ENCODE measurements at places on chromosomes 1 and 21. TPM values are rescaled to one million over a fixed set of nuclear protein-coding genes. Genes with fewer than 3 reads are reported as not detected.

The BARHL2 gene
- 0.15 TPM for total RNA-seq

DNA sequence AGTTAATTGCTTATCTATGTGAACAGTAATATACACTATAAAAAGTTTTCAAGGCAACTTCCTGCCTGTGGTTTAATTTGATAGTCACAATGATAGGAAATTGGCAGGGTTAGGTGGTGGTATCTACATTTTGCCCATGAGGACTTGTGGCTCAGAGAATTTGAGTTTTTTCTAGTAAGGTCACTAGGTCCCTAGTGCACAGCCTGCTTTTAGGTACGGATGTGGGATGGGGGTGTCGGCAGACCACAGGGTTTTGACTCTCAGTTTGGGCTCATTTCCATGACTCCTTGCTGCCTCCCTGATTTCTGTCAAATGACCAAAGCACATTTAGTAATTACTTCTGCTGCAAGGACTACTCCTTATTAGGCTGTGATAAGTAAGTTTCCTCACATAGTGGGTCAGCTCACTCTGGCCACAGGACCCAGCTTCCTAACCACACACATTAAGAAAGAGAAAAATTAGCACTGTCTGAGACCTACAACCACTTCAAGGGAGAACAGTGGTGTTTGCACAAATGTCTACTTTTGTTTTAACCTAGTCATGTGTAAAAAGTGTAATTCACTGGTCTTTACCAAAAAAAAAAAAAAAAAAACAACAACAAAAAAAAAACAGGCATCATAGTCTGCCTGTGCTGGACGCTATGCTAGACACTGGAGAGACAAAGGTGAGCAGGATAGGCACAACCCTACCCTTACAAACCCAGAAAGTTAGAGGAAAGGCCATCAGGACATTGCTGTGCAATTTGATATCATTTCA is 43.7 kb downstream of the MRPL39 start:
- DNase-seq, result no peak

GRCh38 chr21:37322084-37322483 is 44.5 kb upstream of the DYRK1A start:
- DNase-seq, result no peak

The C1orf21 gene
- 51.0 TPM for total RNA-seq

DNA sequence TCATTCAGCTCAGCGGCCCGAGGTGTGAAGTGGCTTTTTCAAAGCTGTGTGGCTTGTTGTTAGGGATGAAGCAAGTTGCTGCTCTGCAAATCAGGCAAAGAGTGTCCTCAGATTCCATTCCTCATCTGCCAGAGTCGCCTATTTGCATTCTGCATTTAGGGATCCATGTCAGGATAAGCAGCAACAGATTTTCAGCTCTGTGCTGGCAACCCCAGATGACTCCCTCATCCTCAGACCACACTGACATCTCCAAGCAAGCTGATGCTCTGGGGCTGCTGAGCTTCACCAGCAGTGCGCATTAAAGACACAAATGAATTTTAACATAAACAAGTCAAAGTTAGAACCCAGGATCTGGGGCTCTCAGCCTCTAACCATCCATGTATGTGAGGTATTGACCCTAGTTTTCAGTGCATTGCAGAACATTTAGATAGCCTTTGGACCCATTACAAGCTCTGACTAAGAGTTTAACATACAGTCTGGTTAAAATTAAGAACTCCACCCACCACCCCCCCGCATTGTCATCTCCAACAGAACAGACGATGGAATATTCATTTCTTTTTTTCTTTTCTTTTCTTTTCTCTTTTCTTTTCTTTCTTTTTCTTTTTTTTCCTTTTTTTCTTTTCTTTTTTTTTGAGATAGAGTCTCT is 10.9 kb downstream of the CFAP107 start:
- no peak for DNase-seq

GRCh38 chr1:69272684-69273083 is 295.0 kb upstream of the LRRC7 start:
- no peak for DNase-seq

GRCh38 chr1:43431676-43432075 is 22.1 kb downstream of the HYI start:
- no peak for DNase-seq

- no peak for DNase-seq
These were observed 25.0 kb upstream of the SLC2A1 start for GRCh38 chr1:42983693-42984092.

DNA sequence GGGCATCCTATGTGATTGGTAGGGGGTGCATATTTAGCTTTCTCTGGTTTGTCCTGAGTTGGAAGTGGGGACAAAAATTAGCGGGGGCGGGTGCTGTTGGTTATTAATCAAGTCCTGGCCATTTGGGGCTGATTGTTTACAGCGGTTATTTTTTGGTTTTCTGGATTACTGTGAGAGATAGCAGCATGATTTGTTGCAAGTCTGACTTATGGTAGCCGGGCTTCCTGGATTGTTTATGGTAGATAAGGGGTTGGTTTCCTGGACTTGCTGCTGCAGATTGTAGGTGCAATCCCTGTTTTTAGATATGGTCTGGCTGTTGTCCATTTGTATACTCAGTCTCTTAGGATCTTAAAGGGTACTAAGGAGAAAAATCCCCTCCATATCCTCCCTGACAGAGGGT is 12.1 kb upstream of the PROK1 start:
- no peak for DNase-seq

DNA sequence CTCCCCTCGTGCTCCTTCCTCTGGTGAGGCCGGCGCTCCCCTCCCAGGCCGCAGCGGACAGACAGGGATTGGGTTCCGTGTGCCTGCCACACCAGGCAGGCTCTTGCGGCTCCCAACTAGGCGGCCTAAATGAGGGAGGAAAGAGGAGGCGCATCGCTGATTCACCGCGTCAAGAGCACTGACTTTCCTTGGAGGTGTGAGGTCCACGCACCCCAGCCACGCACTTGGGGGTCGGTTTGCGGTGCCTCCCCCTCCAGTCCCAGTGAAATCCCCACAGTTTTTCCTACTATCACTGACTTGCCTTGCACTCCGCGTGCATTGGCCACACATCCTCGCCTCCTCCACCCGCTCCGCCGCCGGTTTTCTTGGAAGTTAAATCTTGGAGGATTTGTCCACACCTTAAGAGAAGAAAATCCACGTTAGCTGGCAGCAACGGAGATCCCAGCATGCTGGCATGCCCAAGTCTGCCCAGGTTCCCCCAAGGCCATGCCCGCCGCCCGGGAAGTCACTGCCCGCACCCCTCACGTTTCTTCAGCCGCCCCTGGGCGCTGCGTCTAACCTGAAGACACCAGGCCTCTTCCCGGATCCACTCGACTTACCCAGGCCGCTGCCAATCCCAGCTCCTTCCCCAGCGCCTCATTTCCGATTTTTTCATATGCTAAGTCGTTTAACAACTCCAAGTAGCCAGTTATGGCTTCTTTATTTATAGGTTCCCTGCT is 1.1 kb upstream of the FOXD3 start:
- peak; percentile 64 for DNase-seq

DNA sequence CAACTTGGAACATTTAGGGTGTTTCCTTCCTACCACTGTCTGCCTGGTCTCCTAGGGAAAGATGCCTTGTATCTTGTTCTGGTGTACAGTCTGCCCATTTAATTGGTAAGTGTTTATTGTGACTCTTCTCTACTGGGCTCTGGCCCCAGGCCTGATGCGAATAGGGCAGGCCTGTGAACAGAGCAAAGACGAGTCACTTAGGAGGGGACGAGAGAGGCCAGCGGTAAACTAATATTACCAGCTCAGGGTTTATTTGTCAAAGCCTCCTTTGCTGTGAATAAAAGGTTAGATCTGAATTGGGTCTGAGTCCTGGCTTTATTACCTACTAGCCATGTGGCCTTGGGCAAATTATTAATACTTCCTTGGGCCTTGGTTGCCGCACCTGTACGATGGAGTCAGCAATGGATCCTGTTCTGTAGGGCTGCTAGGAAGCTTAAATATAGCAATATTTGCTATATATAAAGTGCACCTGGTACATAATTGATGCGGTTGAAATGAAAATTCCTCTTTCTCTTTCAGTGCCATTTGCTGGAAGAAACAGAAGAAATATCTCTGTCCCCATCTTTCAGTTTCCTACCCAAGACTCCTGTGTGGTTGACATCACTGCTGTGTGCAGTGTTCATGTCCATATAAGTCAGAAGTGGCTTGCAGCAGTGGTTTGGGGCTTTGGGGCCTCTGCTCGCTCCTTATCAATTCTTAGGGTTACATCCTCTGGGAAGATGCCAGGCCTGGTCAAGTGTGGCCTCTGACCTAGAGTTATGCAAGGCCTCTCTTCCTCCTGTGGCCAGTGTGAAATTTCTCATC is 32.4 kb downstream of the MAPKAPK2 start:
- no peak for DNase-seq

The CATSPERE gene
- 0.45 TPM for total RNA-seq

The PPIAL4G gene
- total RNA-seq, result not detected

GRCh38 chr1:206705191-206705590 is 20.5 kb downstream of the MAPKAPK2 start:
- no peak for DNase-seq

DNA sequence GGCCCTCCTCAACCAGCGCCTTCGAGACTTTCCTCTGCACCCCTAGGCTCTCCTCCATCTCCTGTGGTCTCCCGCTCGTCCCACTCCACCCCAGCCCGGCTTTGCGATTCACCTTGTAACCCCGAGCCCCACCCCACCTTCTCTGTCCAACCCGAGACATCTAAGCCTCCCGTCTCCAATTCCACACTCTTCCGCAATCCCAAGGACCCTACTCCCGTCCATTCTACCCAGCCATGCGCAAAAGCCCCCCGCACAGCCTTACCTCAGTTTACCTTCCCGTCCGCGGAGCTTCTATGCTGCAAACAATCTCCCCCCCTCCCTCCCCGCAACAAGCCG is 174 bp downstream of the SH3BP5L start:
- DNase-seq, result peak; percentile 60

GRCh38 chr1:202189001-202189790 is 4.4 kb upstream of the LGR6 start:
- no peak for DNase-seq

- no peak for DNase-seq
These were observed 283.2 kb upstream of the LRRC7 start for GRCh38 chr1:69284508-69284907.

GRCh38 chr1:226782845-226783601 is 43.9 kb upstream of the ITPKB start:
- no peak for DNase-seq

The PRSS38 gene
- total RNA-seq, result not detected

GRCh38 chr1:58732087-58732775 is 32.4 kb upstream of the MYSM1 start:
- no peak for DNase-seq

The IRF6 gene
- 13.3 TPM for total RNA-seq

GRCh38 chr1:186792870-186793581 is 35.7 kb upstream of the PLA2G4A start:
- no peak for DNase-seq

GRCh38 chr1:51236531-51237350 is 668 bp downstream of the RNF11 start:
- peak; percentile 67 for DNase-seq

The TRIM17 gene
- total RNA-seq, result 2.3 TPM

- no peak for DNase-seq
These were observed 70.4 kb downstream of the TUT4 start for GRCh38 chr1:52482326-52483004.

GRCh38 chr1:41268154-41268770 is 26.2 kb upstream of the SCMH1 start:
- DNase-seq, result peak; percentile 92

The KRTAP21-2 gene
- total RNA-seq, result not detected

- peak; percentile 80 for DNase-seq
These were observed at the start of gene BCAN for GRCh38 chr1:156641761-156642264. Gene BCAN (plus strand): TSS chr1:156642117. CDS start chr1:156646055, 3,938 bp downstream.

The EVA1C gene
- total RNA-seq, result 4.3 TPM

The HSF2BP gene
- 0.93 TPM for total RNA-seq

DNA sequence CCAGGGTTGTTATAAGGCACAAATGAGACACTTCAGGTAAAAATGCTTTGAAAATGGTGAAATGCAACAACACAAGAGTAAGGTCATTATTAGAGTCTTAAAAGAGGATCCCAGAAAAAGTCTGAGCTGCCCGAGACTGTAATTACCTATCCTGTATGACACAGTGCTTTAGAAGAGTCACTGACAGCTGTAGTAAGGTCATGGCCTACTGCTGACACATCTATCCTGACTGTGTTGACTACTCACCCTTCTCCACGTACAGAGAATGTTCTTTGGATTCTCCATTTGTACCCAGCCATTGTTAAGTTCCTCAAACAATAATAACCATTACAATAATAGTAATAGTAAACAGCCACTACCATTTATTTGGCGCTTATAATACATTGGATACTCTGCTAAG is 104.4 kb downstream of the CACHD1 start:
- DNase-seq, result no peak

DNA sequence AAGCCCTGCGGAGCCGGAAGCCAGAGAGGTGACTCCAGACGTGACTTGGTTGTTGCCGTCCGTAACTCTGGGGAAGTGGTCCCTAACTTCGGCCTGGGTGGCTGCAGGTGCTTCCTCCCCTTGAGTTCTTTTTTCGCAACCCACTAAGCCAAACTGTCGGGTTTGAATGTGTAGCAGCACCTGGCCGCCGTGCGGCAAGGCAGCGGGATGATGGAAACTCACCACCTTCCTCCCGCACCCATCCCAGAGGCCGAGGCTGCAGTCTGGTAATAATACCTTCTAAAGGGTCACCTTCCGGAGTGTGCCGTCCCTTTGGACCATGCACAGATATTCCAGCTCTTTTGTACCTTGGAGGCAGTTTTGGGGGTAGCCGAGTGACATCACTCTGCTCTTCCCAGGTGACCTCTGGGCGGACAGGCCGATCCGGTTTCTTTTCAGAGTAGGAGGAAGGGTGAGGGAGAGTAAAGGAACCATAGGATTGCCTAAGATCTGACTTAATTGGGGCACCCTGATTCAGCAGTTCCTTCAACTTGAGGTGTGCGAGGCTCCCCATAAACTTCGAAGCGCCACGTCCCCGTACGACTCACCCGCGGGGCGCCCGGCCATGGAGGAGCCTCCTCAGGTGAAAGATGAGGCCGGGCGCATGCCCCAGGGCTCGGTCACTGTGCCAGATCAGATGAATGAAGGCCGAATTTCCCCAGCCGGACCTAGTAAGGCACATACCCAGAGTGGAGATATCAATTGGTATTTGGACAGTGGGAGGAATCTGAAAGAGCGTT is 1.0 kb downstream of the KCNK1 start:
- DNase-seq, result no peak
